ENCODE measurements at places on chromosomes 1 and 21. TPM values are rescaled to one million over a fixed set of nuclear protein-coding genes. Genes with fewer than 3 reads are reported as not detected.

The NEK2 gene
- total RNA-seq: 26.7 TPM

The CRNN gene
- not detected for total RNA-seq

The AMY1C gene
- not detected for total RNA-seq

The MCOLN3 gene
- total RNA-seq: 11.5 TPM

The GLIS1 gene
- not detected for total RNA-seq

The YRDC gene
- 11.4 TPM for total RNA-seq
